Omental fat pad (tissue), 4 donors: ENCODE measurements at places on chromosomes 2 and 18.

GRCh38 chr18:59624369-59624765 is 72.9 kb downstream of the CCBE1 start:
- no peak for DNase-seq

DNA sequence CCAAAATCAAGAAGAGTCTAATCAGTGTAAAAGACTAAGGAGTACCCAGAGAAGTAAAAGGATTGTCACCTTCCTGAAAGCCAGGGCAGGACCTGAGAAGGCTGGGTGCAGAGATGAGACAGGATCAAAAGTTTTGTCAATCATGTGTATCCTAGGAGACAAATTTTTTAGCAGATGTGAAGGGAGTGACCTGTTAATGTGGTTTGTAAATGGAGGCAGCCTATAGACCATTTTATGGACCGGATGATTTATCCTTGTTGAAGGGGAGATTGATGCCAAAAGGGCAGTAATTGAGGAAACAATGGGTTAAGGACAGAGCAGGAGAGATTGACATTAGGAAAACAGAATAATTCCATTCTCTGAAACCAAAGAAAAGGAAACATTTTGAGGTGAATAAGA is 813 bp downstream of the NDC80 start:
- no peak for DNase-seq

DNA sequence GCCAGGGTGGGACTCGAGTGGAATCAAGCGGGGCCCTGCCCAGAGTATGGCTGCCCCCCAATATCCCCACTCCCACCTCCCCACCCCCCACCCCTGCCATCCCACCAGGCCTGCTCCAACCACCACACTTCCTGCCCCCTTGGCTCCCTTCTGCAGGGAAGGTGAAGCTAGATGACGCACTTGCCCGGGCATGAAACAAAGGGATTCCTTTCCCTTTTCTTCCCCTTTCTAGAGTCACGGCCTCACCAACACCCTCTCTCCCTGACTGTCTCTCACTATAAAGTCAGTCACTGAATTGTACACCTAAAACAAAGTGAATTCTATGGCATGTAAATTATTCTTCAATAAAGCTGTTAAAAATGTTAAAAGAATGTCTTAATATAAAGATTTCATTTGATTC is 16.0 kb downstream of the ZBTB7C start:
- no peak for DNase-seq

GRCh38 chr2:169093535-169093934 is 24.2 kb downstream of the DHRS9 start:
- DNase-seq: no peak

GRCh38 chr2:121907928-121908327 is 152.5 kb downstream of the TSN start:
- DNase-seq: no peak
